SW480 (cell line): ENCODE measurements at places on chromosomes 4 and X.

DNA sequence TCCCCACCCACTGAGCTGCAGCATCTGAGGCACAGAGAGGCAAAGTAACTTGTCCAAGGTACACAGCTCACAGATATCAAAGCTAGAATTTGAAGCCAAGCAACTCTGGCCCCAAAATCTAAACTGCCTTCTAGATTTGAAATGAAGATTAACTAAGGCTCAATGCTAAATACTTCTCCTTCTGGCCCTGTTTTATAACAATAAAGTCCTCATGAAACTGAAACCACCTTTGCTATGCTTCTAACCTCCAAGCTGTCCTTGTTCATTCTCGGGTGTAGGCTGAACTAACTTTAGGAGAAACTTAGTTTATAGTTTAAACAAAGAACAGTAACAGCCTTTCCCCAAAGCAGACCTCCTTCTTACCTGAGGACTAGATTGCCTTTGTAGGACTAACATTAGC lies 93.6 kb downstream of the DCTD start:
- DNase-seq, result no peak

GRCh38 chr4:129901205-129901604 lies 805.3 kb downstream of the C4orf33 start:
- DNase-seq, result no peak

GRCh38 chr4:185437809-185438208 lies 12.0 kb upstream of the UFSP2 start:
- no peak for DNase-seq

DNA sequence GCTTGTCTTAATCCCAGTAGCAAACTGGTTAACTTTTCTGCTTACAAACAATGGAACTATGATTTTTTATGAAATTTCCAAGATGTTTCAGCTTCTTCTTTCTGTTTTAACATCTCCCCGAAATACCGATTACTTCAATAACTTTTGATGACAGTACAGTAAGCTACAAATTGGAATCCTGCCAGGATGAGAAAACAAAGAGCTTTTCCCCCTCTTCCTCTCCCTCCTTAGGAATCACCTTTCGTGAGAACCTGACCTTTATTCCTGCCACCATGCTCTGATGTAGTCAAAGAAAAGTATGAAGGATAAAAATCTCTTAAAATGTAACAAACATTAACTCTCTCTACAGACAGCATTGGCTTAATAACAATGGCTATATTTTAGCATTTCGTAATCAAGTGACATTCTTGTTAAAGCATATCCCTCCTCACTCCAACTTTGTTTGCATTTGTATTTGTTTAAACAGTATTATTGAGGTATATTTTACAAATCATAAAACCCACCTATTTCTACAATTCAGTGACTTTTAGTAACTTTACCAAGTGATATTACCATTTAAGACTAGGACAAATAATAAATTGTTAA lies 148.7 kb upstream of the NAP1L5 start:
- no peak for DNase-seq

DNA sequence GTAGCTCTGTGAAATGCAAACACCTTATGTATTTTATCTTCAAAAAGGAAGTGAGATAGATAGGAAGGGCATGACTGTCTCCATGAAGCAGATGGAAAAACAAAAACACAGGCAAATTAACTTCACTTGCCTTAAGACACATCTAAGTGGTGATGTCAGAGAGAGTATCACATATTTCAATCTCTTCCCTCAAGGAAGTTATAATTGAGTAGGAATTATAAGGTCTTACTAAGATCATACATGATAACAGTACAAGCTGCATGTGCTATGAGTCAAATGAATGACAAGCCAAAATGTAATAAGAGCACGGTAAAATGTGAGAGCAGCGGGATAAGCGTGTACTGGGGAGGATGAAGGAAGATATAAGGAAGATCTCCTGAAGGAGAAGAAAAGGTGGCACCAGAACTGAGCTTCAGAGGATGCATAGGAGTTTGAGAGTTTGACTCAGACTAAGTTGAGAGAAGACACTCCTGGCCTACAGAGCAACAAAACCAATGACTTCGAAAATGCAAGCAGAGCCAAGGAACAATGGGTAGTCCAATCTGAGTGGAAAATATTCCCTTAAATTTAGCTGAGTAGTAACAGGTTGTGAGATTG lies 43.3 kb upstream of the GALNT7 start:
- no peak for DNase-seq

DNA sequence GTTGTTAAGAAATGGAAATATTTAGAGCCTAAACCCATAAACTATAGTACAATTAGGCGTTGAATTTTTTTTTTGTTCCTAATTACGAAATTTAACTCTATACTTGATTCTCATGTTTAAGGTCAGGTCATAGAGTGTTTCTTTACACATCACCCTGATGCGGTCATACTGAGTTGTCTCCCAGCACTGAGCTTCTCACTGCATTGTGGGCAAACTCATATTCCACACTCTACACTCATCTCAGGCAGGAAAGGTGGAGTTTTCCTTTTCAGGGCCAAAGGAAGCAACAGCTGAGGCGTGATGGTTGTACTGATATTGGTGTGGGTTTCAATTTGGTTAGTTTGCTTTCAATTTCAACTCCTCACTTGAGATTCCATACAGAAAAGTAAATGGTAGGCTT lies 75.4 kb downstream of the FAT4 start:
- DNase-seq, result no peak

GRCh38 chrX:48631376-48632090 lies 34.2 kb downstream of the WDR13 start:
- DNase-seq, result peak; percentile 94

DNA sequence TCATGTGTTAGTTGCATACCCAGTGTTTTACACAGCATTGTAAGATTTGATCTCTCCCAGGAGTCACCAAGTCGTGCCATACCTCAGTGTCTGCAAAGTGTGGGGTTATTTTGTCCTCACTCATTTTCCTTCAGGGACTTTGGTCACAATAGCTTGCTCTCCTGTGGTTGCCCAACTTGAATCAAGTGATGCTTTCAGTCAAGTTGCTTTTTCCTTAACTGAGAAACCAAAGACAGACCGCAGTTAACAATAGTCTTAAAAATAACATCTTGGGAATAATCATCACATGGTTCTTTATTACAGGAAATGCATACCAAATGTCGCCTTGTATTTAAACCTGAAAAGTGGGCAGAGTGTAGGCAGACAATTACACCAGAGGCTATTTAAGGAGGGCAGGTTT lies 44.5 kb upstream of the NDP start:
- no peak for DNase-seq

DNA sequence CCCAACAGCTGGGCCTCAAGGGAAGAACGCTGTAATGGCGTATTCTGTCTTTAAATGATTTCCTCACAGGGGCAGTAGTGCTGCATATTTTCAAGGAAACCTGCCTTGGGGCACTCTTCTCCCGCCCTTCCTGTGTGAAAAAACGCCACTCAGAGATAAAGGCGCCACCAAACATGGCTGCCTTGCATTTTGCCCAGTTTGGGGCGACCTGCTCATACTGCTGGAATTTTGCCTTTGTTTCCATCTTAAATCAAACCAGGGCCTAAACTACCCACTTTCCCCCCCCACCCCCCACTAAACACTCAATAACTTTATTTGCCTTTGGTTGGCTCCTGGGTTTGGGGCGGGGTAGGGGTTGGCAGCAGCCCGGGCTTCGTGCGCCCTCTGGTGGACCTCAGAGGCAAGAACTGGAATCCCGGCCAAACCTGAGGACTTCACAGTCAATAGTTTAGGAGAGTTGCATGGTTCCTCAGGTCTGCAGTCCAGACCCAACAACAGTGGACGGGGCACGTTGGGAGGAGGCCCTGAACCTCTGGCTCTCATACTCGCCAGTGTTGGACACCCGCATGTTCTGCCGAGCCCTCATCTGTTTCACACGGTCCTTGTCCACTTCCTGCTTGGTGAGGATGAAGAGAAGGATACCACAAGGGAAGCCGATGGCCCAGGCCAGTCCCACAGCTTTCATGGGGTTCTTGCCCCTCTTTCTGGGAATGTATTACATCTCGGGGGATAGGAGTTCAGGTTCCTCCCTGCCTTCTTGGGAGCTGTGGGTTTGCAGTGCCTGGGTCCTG lies 220.1 kb upstream of the STK26 start:
- no peak for DNase-seq

DNA sequence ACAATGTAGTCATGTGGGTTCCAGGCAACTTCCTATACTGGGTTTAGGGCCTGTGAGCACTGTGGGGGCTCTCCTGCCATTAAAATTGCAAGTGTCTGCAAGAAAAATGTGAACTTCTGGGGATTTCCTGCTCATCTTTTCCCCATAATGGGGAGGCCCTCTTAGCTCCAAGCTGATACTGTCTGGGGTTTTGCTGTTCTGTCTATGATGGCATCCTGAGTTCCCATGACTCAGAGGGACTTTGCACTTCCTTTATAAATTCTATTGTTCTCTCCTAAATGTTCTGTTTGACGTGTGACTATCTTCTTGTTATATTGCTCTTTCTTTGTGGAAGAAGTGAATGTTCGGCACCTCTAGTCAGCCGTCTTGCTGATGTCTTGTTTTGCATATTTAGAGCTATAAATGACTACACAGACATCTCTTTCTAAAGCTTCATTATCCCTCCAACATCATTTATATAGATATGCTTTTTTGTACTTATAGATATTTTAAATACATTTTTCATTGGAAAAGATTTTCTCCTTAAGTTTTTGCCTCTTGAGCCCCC lies 465.8 kb downstream of the NAF1 start:
- no peak for DNase-seq

GRCh38 chrX:47991263-47992094 lies 12.3 kb downstream of the ZNF182 start:
- DNase-seq, result no peak

DNA sequence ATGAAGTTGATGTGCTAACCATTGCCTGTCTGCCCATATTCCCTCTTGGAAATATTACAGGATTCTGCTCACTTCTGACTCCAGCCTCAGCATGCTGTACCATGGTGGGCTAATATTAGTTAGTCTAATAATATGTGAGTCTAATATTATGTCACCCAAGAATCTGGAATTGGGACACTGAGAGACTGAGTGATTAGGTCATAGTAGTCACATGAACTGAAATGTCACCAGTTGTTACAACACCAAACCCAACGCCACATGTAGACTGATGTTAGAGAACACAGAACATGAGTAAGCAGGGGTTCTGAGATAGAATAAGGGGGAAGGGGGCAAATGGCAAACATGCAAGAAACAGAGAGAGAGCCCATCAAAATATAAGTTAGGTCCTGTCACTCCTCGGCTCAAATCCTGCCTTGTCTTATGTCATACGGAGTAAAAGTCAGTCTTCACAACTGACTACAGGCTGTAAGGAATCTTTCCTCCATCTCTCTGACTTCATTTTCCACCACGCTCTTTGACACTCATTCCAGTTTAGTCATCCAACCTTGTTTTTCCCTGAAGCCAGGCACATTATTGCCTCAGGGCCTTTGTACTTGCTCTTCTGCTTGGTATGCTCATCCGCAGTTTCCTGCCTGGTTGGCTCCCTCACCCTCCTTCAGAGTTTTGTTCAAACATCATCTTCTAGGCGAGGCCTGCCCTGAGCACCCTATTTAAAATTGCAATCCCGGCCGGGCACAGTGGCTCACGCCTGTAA lies 9.6 kb upstream of the SLAIN2 start:
- no peak for DNase-seq

GRCh38 chr4:107793996-107794395 lies 30.7 kb upstream of the SGMS2 start:
- DNase-seq, result no peak

DNA sequence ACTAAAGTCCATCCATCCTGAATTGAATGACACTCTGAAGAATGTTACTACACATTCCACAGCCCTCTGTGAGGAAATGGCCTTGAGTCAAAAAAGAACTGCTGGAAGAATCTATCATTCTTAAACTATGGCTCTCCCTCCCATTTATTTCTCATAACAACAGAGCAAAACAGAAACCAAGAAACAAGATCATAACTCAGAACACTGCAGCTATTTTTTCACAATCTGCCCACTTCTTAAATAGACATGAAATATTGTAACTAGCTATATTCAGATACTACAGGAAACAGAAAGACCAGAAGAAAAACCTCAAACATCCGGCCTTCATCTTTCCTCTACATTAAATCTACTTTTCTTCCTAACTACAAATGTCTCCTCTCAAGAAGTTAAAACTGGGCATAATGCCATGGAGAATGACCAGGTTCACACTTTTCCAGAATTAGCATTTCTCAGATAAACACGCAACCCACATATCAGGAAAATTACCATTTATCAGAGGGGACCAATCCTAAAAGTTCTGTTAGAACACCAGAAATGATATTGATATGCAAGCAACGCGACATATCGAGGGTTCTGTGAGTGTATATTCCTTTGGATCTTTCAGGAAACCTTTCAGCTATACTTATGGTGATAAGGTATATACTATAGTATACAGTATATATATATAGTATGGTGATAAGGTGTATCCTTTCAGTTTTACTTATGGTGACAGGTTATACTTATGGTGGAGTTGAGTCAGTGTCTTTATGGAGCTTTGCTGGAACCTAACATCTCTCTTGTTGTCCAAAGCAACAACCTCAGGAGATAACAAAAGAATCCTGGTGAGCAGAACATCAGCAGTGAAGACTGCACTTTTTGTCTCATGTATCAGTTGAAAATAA lies 60.4 kb upstream of the IRF2 start:
- no peak for DNase-seq

- DNase-seq, result no peak
These were observed 5.6 kb downstream of the PRDM8 start for GRCh38 chr4:80202741-80203553.

DNA sequence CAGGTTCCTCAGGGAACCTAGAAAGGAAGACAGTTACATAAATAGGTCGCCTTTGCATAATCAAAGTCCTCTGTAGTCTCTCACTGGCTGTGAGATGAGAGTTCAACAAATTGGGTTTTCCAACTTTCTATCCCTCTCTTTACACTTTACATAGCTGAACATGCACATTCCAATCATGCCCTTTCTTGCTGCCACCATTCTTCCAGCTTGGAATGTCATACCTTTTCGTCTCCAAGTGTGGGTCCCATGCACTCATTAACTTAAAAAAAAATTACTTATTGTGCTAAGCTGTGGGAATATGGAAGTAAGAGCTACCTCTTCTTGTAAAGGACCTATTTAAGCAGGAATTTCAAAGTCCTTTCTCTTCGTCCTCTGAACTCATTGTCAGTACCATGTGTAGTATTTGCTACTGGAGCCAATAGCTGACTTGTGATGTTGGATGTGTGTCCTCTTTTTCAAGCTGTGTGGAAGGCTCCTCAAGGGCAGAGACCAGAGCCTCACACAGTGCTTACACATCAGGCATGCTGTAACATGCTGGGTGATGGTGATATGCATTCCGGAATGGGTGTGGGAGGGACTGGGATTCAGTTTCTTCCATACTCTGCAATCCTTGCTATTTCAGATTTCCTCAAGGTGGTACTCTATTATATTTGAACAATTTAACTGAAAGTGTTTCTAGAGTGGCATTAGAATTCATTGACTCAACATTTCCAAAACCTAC lies 7.1 kb downstream of the ENOPH1 start:
- DNase-seq, result no peak

DNA sequence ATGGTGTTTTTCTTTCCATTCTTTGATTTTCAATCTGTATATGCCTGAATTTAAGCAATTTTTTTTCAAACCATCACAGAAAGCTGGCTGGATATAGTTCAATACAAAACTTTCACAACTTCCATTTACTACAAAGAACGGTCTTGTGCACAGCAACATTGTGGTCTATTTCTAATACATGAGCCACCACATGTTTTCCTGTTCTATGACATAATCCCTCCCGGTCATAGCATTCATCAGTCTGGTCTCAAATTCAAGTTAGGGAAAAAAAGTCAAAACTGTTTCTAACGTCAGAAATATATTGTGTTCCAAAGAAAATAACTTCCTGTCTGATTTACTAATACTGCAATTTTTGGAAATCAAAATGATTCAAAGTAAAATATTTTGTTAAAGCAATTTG lies 7.5 kb upstream of the CXCL6 start:
- no peak for DNase-seq
